ENCODE measurements at places on chromosomes 16 and 17. TPM values are rescaled to one million over a fixed set of nuclear protein-coding genes. Genes with fewer than 3 reads are reported as not detected.

DNA sequence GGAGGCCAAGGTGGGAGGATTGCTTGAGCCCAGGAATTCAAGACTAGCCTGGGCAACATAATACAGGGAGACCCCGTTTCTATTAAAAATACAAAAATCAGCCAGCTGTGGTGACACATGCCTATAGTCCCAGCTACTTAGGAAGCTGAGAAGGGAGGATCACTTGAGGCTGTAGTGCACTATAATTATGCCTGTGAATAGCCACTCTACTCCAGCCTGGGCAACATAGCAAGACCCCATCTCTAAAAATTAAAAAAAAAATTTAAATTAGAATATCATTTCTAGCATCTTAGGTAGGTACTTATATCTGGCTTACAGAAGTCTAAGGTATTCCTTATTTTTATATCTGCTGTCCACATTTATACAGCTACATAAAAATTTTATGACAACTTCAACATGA lies 7.5 kb upstream of the SMG8 start:
- DNase-seq: no peak

- no peak for DNase-seq
These were observed 33.7 kb upstream of the RPH3AL start for GRCh38 chr17:386141-386876.

DNA sequence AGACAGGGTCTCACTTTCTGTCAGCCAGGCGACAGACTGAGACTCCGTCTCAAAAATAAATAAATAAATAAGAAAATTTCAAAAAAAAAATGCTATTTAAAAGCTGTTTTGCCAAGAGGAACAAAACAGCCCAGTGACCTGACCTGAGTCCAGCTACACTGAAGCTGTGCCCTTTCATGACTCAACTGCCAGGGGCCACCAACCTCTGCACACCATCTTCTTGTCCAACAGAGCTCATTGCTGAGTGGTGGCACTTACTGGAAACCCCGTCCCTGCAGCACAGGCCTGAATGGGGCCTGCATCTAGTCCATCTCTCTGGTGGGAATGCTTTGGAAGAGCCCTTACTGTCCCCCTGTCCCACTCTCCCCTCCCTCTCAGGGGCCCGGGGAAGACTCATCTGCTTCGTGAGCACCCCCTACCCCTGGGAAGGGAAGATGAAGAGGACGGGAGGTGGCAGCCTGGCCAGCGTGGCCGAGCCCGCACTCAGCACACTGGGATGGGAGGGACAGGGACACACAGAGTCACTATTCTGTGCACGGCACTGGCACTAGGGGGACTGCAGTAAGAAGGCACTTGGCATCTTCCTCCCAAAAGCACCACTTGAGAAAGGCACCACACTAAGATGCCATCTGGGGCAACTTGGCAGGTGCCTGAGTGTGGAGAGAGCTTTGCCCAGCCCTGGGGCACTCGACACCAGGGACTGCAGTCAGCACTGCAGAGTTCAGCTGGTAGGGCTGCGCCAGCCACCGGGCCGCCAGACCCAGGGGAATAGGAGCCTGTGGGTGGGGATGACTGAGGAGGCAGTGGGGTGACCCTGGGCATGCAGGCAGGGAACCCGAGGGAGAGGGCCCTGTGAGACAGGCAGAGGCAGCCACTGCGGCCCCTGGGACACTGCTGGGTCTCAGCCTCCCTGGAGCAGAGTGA lies 13.5 kb downstream of the FBXO31 start:
- no peak for DNase-seq

WDR90 gene
- 44.4 TPM for total RNA-seq

Measured in H1 (cell line).